ENCODE measurements at places on chromosomes 1 and 21.
A peak's percentile ranks its signal among the peaks of the same experiment; 100 is the strongest.

GRCh38 chr1:1550591-1551432 lies 10.4 kb upstream of the TMEM240 start:
- H3K27me3 ChIP-seq, result no peaks in the 10 kb centered on the region
- peak; percentile 32 for DNase-seq
- H3K36me3 ChIP-seq, result peaks cover 4% of the 10 kb centered on the region
- H3K27ac ChIP-seq, result no peak overlapping the region

DNA sequence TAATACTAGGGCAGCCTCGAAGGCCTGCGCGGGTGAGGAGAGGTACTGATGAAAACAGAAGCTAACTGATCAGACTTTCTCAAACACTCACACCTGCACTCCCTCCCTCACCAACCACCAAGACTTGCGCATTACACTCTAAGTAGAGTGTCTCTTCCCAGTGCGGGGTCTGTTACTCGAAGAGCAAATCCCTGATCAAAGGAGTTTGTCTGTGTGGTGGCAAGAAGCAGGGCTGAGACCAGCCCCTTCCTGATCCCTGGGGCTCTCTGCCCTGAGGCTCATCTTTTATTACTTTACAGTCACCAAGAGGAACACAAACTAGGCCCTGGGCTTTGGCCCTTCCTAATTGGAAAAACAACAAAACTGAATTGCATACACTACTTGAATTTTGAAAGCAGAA lies 19.5 kb upstream of the TSNAX start:
- DNase-seq, result no peak
- H3K36me3 ChIP-seq, result no peaks in the 10 kb centered on the region
- no peak overlapping the region for H3K4me3 ChIP-seq
- no peaks in the 10 kb centered on the region for H3K27me3 ChIP-seq
- peaks cover 33% of the 10 kb centered on the region for H3K4me1 ChIP-seq

DNA sequence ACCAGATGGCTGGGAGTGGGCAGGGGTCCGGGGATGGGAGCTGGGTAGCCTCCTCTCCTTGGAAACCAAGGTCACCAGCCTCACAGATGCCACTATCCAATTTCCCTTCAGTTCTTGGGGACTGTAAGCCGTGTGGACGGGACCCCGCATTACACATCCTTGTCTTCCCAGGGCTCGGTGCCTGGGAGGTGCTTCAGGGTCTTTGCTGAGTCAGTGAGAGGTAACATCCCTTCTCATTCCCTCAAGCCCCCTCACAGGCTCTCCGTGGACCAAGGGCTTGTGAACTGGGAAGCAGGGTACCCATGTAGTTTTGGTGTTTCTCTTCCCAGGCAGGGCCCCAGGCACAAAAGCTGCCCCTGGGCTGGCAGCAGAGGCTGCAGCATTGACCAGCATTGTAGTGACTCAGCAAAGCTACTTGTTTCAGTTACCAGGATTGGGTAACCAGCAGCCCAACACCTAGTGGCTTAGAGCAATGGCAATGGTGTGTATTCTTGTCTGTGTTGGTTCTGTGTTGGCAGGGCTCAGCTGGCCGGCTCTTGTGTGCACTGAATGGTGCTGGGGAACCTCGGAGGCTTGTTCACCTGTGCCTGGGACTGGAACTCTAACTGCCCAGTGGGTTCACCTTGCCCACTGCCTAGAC lies 24.6 kb upstream of the PCBP3 start:
- peaks cover 12% of the 10 kb centered on the region for H3K4me1 ChIP-seq
- no peaks in the 10 kb centered on the region for H3K36me3 ChIP-seq
- peaks cover 72% of the 10 kb centered on the region for H3K27me3 ChIP-seq
- no peak overlapping the region for H3K4me3 ChIP-seq
- no peak for DNase-seq

DNA sequence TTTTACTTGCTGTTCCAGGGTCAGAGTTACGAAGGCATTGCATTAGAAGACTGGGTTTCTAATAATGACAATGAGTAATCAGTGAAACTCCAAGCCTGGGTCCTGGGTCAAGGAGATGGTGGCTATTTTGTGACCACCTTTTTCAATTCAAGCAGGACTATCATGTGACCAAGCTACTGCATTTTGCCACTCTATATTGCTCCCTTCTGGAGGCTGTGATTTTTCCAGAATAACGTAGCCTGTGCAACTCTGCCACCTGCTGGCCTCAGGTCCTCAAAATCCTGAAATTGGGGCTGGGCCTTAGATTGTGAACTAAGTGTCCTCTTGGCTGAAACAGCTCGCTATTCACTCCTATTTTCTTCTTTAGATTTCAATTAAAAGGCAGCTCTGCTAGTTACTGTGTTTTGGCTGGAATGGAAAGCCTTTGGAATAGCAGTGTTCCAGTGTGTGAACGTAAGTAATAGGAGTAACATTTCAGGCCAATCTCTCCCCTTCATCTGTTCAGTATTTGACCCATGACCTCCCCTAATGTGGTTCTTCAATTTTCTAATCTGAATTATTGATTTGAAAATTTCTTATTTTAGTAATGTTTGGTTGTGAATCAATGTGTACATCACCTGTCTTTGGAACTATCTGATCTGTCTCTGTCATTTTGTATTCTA lies 52.9 kb upstream of the CD46 start:
- H3K4me1 ChIP-seq, result no peaks in the 10 kb centered on the region
- H3K27ac ChIP-seq, result no peak overlapping the region
- peak; percentile 44 for DNase-seq
- H3K4me3 ChIP-seq, result no peak overlapping the region
- no peaks in the 10 kb centered on the region for H3K27me3 ChIP-seq

- no peak overlapping the region for H3K4me3 ChIP-seq
- no peak for DNase-seq
- H3K4me1 ChIP-seq, result no peaks in the 10 kb centered on the region
- no peak overlapping the region for H3K27ac ChIP-seq
- H3K36me3 ChIP-seq, result no peaks in the 10 kb centered on the region
Measured at GRCh38 chr1:112250892-112251291, 145.1 kb upstream of the CTTNBP2NL start.

DNA sequence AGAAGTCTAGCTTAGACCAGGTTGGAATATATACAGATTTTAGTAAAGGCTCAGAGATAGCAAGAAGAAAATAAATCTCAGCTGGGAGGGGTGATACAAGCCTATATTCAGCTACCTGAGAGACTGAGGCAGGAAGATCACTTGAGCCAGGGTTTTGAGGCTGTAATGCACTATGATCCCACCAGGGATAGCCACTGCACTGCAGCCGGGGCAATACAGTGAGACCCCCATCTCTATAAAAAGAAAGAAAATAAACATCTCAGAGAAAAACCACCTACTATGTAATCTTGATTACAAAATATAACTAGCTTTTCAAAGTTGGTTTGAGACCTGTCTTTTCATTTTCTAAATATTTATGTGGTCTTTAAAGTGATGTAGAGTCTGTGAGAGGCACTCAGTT lies 47.7 kb downstream of the IL23R start:
- H3K27me3 ChIP-seq, result no peaks in the 10 kb centered on the region
- no peaks in the 10 kb centered on the region for H3K4me1 ChIP-seq
- no peak for DNase-seq
- no peak overlapping the region for H3K27ac ChIP-seq
- H3K36me3 ChIP-seq, result no peaks in the 10 kb centered on the region

DNA sequence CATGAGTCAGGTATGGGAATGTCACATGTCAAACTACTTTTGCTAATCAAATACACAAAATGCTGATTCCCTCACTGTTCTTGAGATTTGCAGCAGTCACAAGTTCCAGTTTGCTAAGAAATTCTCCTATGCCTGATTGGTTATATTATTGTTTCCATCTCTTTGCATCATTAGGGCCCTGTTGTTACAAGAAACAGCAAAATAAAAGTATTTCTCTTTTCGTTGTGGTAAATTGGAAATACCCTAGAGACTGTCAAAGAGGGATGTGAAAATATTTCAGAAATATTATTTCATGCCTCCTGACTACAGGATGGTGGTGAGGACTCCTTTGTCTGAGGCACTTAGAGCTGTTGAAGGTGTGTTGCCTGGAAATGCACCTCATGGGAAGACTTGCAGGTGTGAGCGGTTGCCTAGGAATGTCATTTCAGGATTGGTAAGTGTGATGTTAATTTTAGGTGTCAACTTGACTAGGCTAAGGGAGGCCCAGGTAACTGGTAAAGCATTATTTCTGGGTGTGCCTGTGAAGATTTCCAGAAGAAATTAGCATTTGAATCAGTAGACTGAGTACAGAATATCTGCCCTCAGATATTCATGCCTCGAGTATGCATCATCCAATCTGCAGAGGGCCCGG lies 117.4 kb downstream of the ROR1 start:
- H3K4me3 ChIP-seq, result no peak overlapping the region
- H3K4me1 ChIP-seq, result no peaks in the 10 kb centered on the region

DNA sequence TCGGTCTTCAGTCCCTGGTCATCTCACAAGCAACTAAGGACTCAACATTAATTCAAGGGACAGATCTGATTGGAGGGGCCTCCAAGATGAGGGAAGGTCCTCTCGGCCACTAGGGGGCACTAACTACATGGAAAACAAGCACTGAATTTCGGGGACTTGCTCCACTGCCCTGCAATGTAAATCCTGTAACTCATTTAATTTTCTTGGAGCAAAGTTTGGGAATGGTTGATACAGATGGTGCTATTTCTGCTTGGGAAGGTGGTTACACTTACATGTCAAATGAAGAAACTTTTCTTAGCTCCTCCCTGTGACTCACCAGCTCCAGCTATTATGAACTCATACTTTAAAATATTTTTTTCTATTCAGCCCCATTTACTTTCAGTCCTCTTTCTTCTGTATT lies 97.4 kb upstream of the KCNJ15 start:
- no peaks in the 10 kb centered on the region for H3K36me3 ChIP-seq
- H3K27me3 ChIP-seq, result no peaks in the 10 kb centered on the region
- no peak overlapping the region for H3K4me3 ChIP-seq
- DNase-seq, result peak; percentile 53
- H3K27ac ChIP-seq, result no peak overlapping the region

- H3K27ac ChIP-seq, result no peak overlapping the region
- H3K36me3 ChIP-seq, result no peaks in the 10 kb centered on the region
- H3K4me1 ChIP-seq, result peaks cover 36% of the 10 kb centered on the region
- peak overlapping the region; percentile 70 for H3K4me3 ChIP-seq
Measured at GRCh38 chr1:97918961-97919360, 1.9 kb downstream of the DPYD start.

- no peaks in the 10 kb centered on the region for H3K4me1 ChIP-seq
- H3K27ac ChIP-seq, result no peak overlapping the region
- no peaks in the 10 kb centered on the region for H3K36me3 ChIP-seq
- no peak for DNase-seq
- H3K27me3 ChIP-seq, result no peaks in the 10 kb centered on the region
Measured at GRCh38 chr1:101945884-101946283, 50.8 kb downstream of the OLFM3 start.

DNA sequence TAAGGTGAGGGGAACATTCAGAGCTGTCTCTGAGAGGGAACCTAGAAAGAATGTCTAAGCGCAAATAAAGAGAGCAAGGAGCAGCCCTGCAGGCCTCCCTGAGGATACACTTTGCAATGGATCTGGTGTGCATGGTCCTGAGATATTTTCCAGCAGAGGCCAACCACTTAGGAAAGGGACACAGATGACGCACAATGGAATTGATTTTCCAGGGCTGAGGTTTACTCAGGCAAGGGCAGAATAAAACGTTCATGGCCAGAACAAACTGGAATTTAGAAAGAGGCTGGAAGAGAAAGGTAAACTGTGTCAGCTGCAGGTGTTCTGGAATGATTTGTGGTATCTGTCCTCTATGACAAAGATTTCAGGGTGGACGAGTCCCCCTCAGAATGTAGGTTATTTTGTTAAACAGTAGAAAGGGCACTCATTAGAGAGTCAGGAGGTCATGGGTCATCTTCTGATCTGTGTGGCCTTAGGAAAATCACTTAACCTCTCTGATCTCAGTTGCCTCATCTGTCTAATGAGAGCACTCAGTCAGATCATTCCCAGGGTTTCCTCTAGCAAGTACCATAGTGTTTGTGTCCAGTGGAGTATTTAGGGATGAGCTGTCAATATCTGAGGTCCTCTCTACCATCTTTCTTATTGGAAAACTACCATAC lies 61.8 kb upstream of the PGBD5 start:
- H3K27me3 ChIP-seq, result no peaks in the 10 kb centered on the region
- H3K27ac ChIP-seq, result no peak overlapping the region
- no peaks in the 10 kb centered on the region for H3K36me3 ChIP-seq
- no peak for DNase-seq
- H3K4me1 ChIP-seq, result no peaks in the 10 kb centered on the region
- H3K4me3 ChIP-seq, result no peak overlapping the region

GRCh38 chr21:22019766-22020165 lies 1021.6 kb downstream of the NCAM2 start:
- no peak for DNase-seq
- H3K27ac ChIP-seq, result no peak overlapping the region
- H3K36me3 ChIP-seq, result no peaks in the 10 kb centered on the region
- no peaks in the 10 kb centered on the region for H3K4me1 ChIP-seq
- no peaks in the 10 kb centered on the region for H3K27me3 ChIP-seq

- H3K27ac ChIP-seq, result no peak overlapping the region
- DNase-seq, result no peak
- peaks cover 21% of the 10 kb centered on the region for H3K27me3 ChIP-seq
- H3K4me1 ChIP-seq, result no peaks in the 10 kb centered on the region
- H3K4me3 ChIP-seq, result no peak overlapping the region
- no peaks in the 10 kb centered on the region for H3K36me3 ChIP-seq
Measured at GRCh38 chr1:18977428-18977827, 21.0 kb upstream of the IFFO2 start.

DNA sequence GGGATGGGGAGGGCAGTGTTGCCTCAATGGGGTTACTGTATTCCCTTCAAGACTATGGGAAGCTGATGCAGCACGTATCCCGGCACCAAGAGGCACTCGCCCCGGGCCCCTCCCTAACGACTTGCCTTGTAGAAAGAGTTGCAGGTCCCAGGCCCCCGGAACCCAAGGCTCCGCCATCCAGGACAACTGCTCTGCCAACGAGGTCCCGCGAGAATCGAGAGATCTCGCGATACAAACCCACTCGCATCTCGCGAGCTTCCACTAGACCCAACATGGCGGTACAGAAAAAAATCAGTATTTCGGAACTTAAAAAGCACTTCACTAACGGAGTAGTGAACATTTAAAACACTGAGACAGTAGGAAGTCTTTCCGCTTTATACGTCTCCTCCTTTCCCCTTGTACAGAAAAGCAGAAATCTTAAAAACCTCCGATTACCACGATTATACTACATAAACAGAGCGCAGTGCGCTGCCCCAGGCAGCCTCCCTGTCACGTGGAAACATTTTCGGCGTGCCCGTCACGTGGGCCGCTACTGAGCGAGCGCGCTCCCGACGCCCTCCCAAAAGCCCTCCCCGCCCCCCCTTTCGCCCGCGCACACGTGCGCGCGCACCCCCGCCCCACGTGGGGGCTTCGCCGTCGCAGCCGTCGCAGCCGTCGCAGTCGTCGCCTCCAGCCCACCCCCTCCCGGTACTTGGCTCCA lies at the start of gene ZZZ3:
TSS of gene ZZZ3 (minus strand) at position 199 of the 700 bp plus-strand sequence. CDS start 49,304 bp downstream, outside the sequence.
- H3K4me1 ChIP-seq, result peaks cover 47% of the 10 kb centered on the region
- no peaks in the 10 kb centered on the region for H3K27me3 ChIP-seq
- peak within 1 kb of the TSS; percentile 86 for H3K4me3 ChIP-seq

- peaks cover 66% of the 10 kb centered on the region for H3K36me3 ChIP-seq
- H3K27ac ChIP-seq, result no peak overlapping the region
- peaks cover 23% of the 10 kb centered on the region for H3K4me1 ChIP-seq
- DNase-seq, result no peak
Measured at GRCh38 chr1:16126160-16126559, 29.7 kb downstream of the EPHA2 start.

GRCh38 chr1:22536506-22536905 lies 26.8 kb upstream of the EPHA8 start:
- no peak for DNase-seq
- no peaks in the 10 kb centered on the region for H3K36me3 ChIP-seq
- H3K4me3 ChIP-seq, result no peak overlapping the region
- H3K27me3 ChIP-seq, result no peaks in the 10 kb centered on the region
- H3K27ac ChIP-seq, result no peak overlapping the region

- H3K36me3 ChIP-seq, result no peaks in the 10 kb centered on the region
- H3K4me3 ChIP-seq, result no peak overlapping the region
- H3K27ac ChIP-seq, result no peak overlapping the region
- no peak for DNase-seq
- no peaks in the 10 kb centered on the region for H3K4me1 ChIP-seq
- H3K27me3 ChIP-seq, result no peaks in the 10 kb centered on the region
Measured at GRCh38 chr1:66833112-66833511, 32.0 kb upstream of the INSL5 start.

Measured in HepG2 (cell line).